ENCODE measurements at places on chromosomes 11 and 22. TPM values are rescaled to one million over a fixed set of nuclear protein-coding genes. Genes with fewer than 3 reads are reported as not detected.

TTC12 gene
- 4.0 TPM for total RNA-seq

- DNase-seq = no peak
Measured at GRCh38 chr11:127805771-127806170, 781.6 kb downstream of the ETS1 start.

TEX54 gene
- total RNA-seq = 0.89 TPM

DNA sequence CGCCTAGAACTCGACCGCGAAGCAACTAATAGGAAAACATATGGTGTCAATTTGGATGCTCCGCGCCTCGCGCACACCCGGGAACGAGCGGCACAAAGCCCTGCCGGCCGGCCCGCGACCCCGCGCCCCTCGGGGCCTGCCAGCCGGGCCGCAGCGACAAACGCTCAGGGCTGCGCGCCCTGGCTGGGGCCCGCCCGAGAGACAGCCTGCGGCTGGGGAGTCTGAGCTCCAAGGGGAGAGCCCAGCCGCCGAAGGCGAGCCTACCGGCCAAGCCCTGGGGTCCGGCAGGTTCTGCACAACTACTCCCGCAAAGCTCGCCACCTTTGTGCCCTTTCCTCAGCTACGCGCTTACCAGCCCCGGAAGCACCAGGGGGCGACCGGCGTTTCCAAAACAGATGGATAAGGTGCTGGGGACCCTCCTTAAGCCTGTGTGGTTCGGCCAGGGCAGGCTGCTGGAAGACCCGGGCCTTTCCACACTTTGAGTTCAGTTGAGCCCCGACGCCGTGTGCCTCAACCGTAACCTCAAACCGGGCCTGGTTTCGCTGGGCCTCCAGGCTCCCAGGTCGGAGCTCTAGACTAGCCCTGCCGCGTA is 6.0 kb downstream of the PAX6 start:
- no peak for DNase-seq

DNA sequence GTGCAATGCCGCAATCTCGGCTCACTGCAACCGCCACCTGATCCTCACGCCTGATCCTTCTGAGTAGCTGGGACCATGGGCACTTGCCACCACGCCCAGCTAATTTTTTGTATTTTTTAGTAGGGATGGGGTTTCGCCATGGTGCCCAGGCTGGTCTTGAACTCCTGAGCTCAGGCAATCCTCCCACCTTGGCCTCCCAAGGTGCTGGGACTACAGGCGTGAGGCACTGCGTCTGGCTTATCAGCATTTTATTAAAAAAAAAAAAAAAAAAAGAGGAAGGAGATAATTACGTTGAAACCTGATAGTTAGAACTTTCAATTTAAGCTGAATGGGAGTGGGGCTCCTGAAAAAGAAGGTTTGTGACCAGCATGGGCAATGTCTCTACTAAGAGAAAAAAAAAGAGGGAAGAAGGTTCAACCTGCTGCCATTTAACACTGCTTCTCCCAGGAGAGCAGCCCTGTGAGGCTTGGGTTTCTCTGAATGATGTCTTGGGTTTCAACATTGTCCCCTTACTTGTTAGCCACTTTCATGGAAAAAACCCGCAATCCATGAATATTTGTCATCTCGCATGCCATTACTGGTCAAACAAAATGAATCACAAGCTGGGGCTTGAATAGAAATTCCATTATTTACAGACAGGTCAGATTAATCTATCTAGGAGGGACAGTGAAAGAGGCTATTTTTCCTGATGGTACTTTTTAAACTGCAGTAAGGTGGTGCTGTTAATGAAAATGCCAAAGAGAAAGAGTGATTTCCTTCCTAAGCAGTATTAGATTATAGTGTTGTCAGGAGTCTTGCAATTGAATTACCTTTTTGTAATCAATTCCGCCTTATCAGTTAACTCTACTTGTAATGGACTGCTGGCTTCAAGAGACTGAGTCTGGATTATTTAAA is 72.5 kb downstream of the PACS1 start:
- no peak for DNase-seq

DERL3 gene
- total RNA-seq = 7.1 TPM

GRCh38 chr11:102430158-102430836 is 22.3 kb downstream of the TMEM123 start:
- DNase-seq = no peak

DNA sequence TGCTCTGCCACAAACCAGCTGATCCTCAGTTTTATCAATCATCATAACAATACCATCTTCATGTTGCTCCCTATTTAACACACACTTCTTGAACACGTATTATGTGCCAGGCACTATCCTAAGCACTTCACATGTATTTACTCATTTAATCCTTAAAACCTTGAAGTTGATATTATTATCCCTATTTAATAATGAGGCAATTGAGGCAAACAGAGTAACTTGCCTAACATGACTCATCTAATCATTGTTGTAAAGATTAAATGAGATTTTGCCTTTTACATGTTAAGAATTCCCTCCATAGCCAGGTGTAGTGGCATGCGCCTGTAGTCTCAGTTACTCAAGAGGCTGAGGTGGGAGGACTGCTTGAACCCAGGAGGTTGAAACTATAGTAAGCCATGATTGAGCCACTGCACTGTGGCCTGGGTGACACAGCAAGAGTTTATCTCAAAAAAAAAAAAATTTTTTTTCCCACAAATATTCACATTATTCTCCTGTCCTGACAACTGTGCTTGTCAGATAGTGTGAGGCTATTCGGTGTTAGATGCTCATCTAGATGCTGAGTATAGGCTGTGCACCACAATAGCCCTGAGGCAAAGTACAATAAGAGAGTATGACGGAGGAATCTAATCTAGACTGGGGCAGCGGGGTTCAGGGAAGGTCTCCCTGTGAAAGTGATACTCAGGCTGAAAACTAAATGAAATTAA is 13.4 kb downstream of the CKAP5 start:
- no peak for DNase-seq

- DNase-seq = no peak
Measured at GRCh38 chr11:99987821-99988470, 699.1 kb upstream of the ARHGAP42 start.

- DNase-seq = no peak
Measured at GRCh38 chr11:133474461-133474860, 57.8 kb downstream of the OPCML start.

POU2AF3 gene
- not detected for total RNA-seq

- no peak for DNase-seq
Measured at GRCh38 chr11:119307219-119307618, 9.7 kb downstream of the MCAM start.

DNA sequence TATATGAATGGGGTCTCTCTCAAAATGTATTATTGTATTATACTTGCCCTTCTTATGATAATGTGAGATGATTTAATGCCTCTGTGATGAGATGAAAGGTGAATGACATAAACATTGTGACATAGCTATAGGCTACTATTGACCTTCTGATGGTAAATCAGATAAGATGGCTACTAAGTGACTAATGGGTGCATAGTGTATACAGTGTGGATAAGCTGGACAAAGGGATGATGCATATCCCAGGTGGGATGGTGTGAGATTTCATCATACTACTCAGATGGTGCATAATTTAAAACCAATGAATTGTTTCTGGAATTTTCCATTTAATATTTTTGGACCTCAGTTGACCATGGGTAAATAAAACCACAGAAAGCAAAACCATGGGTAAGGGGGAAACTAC is 243.5 kb downstream of the SBF2 start:
- DNase-seq = no peak

DNA sequence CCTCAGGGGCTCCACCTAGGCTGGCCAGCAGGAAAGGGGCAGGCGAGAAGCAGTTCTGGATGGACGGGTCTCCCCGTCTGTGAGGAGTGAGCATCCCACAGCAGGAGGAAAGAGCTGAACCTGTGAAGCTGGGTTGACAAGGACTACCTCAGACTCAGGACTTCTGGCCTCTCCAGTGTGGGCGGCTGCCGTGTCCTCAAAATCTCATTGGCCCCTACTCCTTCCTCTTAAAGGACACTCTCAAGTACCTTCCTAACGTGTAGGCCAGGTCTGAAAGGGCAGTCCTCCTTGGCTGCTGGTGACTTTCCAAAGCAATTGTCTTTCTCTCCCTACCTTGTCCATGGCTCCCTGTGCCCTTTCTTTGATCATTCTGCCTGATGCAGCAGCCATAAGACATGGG is 107.0 kb upstream of the AKIP1 start:
- DNase-seq = no peak

- no peak for DNase-seq
Measured at GRCh38 chr11:28123151-28123581, 15.0 kb downstream of the METTL15 start.

DNA sequence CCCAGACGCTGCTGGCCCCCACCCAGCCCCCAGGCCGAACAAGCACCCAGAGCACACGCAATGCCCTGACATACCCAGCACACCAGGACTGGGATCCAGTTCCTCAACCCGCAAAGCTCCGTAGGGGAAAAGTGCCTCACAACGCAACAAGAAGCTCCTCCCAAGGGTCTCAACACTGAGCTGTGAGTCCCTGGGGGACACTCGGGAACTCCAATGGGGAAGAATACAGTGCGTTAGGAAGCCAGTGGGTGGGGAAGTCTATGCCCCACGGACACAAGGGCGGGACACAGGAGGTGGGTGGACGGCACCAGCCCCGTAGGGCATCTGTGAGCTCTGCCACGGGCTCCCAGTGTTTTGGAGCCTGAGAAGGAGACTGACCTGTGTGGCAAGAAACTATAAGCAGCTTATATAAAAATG is 1.6 kb downstream of the DEAF1 start:
- no peak for DNase-seq

Measured in activated T-cell treated with anti-CD3 and anti-CD28 coated beads, Interleukin-2, amount 50 U/mL, for 4 hours (primary cell).